Stimulated activated naive CD8-positive, alpha-beta T cell treated with anti-CD3 and anti-CD28 coated beads, Interleukin-15, Interleukin-2, amounts not matched to agents 100 U/mL and 50 U/mL, for 24 hours (primary cell): ENCODE measurements at places on chromosomes 12 and 14.

GRCh38 chr14:44490966-44491365 lies 16.1 kb downstream of the FSCB start:
- DNase-seq = no peak

DNA sequence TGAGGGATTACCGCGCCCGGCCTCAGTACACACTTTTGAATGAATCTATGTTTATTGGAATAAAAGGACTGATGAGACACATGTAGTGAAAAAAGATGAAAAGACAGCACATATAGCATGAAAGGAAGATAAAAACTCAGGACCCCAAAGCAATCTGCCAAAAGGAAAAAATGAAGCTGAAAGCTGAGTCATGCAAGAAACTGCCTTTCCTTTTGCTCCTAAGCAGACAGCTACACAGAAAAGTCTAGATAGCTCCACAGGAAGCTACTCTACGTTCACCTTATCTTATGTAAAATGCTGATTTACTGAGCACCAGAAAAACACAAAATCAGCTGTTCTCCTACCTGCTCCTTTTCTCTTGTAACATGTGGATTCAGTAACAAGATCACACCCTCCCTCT lies 128.4 kb downstream of the NTF3 start:
- no peak for DNase-seq

DNA sequence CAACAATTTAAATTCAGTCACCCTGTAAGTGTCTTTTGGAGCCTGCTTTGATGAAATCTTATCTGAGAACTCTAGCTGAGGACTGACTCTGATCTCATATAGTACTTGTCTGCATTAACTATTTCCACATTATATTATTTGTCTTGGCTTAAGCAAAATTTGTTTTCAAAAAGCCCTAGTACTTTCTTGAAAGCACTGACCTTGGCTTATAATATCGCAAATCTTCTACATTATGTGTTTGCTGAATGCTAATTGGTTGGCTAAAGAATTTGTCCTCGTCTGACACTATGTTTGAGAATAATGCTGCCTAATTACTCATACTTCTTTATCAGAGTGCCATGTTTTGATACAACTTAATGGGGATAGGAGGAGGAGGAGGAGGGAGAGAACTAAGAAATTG lies 46.9 kb upstream of the FLRT2 start:
- no peak for DNase-seq

GRCh38 chr12:66044731-66045130 lies 85.8 kb downstream of the LLPH start:
- no peak for DNase-seq

- DNase-seq = no peak
Observed at GRCh38 chr12:57266681-57267080, 15.7 kb upstream of the STAC3 start.

GRCh38 chr14:77043177-77043983 lies 14.9 kb upstream of the IRF2BPL start:
- peak; percentile 73 for DNase-seq

DNA sequence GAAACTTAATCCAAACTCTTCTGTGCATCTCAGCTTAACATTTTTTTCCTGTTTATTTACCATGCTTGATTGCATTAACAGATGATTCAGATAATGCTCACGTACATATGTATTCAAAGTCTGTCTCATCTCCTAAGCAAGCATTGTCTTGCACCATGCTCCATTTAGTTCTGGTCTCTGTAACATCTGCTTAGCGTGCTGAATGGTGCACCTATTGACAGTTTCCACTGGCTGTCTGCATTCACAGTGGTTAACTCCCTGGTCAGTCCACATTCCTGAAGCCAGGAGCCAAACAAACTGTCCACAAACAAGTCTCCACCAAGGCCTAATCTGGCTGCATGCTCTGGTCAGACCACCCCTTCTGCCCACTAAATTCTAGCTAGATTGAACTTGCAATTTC lies 83.9 kb downstream of the KNTC1 start:
- no peak for DNase-seq

DNA sequence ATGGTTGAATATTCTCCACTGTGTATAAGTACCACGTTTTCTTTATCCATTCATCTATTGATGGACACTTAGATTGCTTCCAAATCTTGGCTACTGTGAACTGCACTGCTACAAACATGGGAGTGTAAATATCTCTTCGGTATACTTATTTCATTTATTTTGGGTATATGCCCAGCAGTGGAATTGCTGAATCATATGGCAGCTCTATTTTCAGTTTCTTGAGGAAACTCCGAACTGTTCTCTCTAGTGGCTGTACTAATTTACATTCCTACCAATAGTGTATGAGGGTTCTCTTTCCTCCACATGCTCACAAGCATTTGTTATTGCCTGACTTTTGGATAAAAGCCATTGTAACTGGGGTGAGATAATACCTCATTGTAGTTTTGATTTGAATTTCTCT lies 623.1 kb upstream of the LRFN5 start:
- DNase-seq = no peak

DNA sequence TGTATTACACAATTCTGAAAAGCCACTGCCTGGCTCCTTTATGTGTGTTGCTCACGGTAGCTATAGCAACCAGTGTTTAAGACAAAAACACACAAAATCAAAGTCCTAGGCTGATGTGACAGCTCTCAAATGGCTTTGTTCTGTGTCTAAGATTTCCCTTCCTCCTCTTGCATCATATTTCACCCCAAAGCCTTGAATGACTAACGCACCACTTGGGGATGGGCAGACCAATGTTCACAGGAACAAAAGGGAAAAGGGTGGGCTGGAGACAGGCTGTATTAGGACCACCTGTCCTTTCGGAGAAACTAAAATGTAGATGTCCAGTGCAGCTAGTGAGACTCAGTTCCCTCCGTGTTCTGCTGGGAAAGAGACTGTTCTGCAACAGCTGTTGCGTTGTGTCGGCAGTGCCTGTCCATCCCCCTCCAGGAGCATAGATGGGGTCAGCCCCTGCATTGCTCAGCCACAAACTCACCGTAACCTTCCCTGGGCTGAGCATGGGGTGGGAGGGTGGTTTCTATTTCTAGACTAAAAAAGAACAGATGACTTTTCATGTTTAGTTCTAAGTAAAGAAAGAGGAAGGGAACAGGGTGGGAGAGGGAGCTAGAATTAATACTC lies 26.8 kb upstream of the DAAM1 start:
- DNase-seq = peak; percentile 19

DNA sequence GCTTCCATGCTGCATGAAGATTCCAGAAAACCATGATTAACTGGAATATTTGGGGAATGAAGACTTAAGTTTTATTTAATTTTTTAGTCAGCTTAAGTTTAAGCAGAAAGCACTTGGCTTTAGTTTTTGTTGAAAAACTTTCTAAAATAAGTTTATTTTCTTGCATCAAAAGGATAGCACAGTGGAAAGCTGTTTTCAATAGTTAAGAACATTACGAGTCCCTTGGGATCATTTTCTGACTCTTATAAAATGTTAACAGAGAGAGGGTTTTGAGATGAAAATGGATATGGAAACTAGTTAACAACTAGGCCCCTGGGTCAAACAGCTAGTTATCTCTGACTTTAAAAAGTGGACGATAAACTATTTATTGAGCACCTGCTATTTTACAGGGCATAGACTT lies 181.9 kb upstream of the SLC38A2 start:
- DNase-seq = no peak

- peak; percentile 84 for DNase-seq
Observed at GRCh38 chr14:61321385-61322010, at the start of gene PRKCH. TSS of gene PRKCH (plus strand) at chr14:61321579. CDS start at chr14:61322102, 523 bp downstream.

- DNase-seq = no peak
Observed at GRCh38 chr12:15520844-15521243, 198.5 kb downstream of the PTPRO start.

- no peak for DNase-seq
Observed at GRCh38 chr12:119417440-119417839, 82.9 kb downstream of the CCDC60 start.

DNA sequence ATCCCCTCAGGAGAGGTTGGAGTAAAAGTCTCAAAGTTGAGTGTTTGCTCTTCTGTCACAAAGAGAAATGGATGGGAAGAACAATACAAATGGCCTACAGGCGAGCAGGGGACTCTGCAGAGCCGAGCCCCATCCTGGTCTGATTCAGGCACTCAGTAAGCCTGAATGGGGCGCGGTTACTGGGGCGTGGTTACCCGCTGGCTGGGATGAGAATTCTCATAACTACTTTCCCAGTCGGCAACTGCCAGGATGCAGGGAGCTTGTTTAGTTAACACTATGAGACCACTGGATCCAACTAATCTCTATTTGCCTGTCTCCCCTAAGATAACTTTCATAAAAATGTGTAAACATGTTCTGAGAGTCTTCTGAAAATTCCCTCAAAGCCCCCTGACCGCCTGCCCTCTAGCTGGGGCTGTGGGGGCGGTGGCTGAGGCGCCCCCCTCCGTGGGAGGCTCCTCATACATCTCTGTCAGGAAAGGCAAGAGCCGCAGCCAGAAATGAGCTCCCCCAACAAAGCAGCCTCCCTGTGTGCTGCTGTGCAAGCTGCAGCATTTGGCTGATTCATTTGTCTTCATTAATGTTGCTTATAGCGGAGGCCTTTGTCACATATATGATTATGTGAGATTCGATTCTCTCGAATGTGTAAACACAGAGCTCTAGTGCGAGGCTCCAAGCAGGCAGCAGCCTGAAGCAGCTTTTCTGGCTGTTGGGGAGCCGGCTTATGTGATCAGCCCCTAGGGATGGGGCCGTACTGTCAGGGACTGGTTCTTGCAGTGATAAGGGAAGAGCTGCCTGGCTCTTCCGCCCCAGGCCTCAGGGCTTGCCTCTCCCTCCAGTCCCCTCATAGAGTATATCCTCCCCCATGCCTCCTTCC lies 126.1 kb upstream of the ARHGAP5 start:
- no peak for DNase-seq

DNA sequence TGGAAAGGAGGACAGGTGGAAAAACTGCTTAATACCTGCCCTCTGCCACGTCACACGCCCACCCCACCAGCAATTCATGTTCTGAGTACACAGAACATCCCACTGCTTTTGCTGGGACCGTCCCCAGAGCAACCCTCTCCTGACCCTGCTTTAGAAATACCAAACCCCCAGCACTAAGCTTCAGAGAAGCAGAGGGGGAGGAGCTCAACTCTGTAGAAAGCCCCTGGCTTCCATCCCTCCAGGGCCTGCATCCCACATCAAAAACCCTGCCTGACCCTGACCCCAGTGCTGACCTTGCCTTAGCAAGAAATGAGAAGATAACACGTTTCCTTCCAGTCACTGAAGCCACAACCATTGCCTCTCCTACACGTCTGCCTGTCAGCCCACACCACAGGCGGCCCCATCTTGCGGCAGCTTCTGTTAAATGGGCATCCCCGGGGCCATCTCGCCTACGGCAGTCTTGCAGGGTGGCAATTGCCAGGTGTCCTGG lies 19.7 kb downstream of the VDR start:
- peak; percentile 89 for DNase-seq

DNA sequence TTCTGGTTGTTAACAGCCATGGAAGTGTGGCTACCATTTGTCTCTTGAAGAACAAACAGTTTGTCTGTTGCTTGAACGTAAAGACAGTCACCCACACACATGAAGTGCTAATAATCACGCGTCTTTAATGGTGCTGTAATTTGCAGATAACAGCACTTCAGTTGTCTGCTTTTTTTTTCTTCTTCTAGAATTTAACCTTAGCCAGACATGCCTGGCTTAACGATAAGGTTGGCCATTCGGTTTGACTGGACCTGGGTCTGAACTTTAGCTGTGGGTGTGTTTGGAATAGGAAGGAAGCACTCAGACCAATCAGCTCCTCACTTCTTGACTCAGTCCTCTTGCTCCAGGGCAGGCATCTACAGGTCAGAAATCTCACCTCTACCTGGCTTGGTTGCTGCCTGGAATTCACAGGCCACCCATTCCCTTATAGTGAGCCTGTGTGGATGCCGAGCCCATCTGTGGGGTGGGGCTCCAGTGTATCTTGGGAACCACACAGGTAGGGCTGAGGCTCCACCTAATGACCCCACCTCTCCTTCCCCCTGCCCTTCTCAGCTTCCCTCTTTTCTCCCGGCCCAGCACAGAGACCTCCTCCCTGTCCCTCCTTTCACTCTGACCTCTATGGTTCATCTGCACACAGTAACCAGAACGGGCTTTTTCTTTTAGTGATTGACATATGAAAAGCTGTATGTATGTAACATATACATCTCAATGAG lies 246.4 kb upstream of the PWP1 start:
- no peak for DNase-seq

DNA sequence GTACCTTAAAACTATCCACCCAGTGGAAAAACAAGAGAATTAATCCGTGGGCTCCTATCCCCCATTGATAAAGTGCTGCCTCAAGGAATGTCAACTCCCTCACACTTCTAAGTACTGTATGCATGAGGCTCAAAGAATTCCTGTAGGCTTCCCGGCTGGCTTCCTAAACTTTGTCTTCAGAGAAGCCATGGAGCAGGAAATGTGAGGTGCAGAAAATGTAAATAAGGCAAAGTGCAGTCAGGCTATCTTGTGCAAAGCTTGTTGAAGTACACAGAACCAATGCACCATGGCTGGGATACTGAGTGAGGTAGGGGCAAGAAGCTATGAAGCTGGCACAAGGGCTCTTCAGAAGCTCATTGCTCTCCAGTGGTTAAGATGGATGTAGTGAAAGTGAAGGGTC lies 611.0 kb downstream of the FSCB start:
- no peak for DNase-seq

DNA sequence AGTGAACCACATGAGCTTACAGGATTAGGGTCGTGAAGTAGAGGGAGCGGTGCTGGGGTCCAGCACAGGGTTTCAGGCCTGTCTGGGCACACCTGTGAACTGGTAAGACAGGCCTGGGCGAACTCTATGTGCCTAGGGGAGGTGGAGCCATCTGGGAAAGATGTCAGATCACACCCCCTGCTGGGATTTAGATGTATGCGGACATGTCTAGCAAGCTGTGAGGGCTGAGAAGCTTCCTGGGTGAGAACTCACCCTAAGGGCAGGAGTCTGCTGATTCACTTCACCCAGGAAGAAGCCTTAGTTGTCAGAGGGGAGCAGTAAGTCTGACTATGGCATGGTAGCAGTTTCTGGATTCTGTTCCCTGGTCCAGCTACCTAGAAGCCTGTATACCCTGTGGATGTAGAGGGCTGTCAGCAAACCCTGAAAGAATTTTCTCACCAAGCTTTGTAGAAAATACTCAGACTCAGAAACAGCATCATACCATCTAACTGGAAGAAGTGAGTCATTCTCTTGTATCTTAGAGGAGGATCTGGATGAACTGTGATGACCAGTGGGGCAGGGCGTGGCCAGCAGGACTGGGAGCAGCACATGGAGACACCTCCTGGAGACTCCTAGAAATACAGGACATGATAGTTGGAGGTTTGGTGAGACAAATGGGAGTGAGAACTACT lies 11.2 kb upstream of the PYGL start:
- DNase-seq = peak; percentile 44

GRCh38 chr12:22160396-22161003 lies 114.5 kb downstream of the CMAS start:
- DNase-seq = no peak
